ENCODE measurements at places on chromosomes 5 and 9.
A peak's percentile ranks its signal among the peaks of the same experiment; 100 is the strongest.

DNA sequence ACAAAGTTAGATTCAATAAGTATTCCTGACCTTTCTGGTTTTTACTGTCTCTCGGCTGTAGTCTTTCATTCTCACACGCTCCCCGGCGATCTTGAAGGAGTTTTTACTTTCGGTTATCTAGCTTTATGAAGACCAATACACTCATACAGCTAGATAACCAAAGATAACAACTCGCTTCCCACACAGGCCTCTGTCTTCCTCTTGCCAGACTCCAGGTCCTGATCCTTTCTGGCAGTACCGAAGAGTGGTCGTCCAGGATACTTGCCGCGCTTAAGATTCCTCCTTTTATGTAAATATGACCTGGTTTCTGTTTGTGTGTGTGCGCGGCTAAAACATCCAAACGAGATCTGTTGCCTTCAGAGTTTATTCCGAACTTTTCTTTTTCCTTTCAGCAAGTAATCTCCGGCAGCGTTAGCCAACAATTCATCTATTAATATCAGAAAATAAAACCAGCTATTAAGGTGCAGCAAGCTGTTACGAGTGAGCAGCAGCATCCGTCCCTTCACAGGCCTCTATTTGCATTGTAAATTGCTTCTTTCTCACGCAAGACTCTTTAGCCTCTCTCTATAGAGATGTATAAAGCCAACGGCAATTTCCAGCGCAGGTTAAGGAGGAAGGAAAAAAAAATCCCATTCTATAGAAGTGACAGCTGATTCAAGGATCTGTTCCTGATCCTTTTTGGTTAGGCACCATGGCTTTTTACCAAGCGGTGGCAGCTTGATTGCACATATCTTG lies 216.1 kb downstream of the MEF2C start:
- peak; percentile 18 for DNase-seq

GRCh38 chr9:78370991-78371390 lies 74.1 kb downstream of the PSAT1 start:
- no peak for DNase-seq

DNA sequence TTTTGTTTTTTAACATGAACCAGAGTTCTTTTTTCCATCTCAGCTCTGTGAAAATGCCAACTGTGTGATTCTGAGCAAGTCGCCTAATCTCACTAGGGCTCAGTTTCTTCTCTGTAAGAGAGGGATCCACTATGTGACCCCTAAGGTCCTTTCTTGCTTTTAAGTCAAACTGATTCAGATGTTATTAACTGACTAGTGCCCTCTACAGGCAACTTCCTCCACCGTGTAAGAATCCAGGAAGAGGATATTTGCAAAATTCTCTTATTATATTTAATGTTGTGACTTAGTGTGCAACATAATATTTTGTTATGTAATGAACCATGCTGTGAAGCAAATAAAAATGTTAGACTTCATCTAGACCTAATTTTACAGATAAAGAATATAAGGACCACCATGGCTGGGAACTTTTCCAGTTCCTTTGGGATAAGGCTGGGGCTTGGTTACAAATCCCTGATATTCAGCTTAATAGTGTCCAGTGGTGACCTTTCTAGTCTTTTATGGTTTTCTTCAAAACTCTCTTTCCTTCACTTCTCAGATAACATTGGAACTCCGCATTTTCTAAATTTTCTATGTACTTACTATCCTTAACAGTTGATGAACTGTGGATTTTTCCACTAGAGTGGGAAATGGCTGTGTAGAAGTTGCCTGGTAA lies 244.7 kb downstream of the PIK3R1 start:
- DNase-seq = peak; percentile 59

- DNase-seq = no peak
Measured at GRCh38 chr5:167304834-167305469, 986.5 kb upstream of the WWC1 start.

DNA sequence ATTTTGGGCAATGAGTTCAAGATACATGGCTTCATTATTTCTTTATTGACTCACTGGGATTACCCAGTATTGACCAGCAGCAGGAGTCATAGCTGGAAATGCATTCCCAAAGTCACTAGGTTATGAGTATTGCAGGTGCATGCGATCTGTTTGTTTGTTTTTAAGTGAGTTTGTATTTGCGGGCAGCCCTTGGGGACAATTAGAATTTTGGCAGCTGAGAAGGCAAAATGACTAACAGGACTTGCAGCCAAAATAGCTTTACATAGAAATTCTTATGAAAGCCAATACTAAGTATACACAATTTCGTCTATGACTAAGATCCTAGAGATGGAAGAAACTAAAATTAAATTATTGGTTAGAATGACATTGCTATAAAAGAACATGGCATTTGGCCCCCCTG lies 18.1 kb upstream of the RGMB start:
- no peak for DNase-seq

DNA sequence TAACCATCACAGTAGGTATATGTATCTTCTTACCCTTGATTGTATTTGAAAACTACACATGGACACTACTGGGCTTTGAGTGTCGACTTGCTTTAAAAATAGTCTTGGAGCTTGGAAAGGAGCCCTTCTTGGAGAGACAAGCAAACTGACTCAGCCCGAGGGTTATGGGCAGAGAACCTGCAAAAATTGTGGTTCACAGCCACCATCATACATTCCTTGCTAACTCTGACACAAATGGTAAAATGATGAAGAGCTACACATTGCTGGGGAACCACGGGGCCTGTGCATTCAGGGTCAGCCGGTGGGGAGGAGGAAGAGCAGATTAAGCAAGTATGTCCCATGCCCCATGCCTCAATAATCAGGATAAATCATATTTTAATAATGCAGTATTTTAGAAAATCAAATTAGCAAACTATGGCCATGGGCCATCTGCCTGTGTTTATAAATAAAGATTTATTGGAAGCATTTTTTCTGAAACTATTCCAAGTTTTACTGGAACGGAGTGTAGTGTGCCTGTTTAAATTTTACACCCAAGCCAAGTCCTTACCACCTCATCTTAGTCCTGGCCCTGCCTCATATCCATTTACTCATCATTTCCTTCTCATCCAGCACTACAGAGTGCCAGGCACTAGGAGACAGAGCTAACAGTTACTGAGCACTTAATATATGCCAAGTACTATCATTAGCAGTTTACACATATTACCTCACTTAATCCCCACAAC lies 195.7 kb downstream of the PALM2AKAP2 start:
- no peak for DNase-seq

GRCh38 chr5:76528547-76529331 lies 94.5 kb downstream of the F2RL2 start:
- DNase-seq = no peak

DNA sequence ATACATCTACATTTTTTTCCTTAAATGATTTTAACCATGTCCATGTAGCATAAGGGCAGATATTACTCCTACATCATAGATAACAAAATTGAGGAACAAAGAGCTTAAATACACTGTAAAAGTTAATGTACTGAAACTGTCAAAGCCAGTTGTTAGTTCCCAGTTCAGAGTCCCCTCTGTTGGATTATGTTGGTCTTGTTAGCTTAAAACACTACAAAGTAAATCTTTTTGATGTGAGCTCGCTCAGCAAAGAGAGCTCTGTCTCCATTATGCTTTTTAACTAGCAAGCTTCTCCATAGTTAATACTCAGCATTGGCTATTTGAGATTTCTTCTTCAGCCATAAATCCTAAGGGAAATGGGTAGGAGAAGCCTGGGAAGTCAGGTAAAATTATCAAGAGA lies 149.1 kb downstream of the ADAMTS6 start:
- DNase-seq = no peak

DNA sequence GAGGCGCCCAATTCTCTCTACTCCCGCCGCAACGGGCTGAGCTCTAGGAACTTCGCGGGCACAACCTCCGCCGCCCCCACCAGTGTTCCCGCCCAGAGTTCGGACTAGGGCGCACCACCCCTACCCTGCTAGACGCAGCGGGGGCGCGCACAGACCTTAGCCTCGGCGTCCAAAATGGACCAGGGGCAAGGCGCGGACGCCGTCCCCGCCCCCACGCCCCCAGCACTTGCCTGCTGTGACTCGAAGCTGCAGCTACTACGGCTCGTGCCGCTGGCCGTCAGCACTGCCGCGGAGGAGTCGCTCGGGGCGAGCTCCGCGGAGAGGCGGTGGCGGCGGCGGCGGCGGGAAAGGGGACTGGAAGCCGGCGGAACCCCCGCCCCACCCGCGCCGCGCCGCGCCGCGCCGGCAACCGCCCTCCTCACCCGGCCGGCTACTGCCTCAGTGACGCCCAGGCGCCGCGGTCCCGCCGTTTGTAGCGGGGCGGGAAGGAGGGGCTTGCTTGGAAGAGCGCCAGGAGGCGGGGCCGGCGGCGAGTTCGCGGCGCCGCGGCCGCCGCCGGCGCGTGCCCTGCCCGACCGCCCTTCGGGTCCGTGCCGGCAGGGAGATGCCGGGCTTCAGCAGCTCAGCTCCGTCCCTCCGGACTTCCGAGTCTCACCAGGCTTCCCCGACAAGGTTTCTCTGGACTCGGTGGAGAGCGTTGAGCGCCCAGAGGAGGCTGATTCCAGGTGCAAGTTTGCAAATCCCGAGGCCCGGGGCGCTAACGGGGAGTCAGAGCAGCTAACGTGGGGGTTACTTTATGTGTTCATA lies 4.5 kb downstream of the ELAVL2 start:
- DNase-seq = no peak

DNA sequence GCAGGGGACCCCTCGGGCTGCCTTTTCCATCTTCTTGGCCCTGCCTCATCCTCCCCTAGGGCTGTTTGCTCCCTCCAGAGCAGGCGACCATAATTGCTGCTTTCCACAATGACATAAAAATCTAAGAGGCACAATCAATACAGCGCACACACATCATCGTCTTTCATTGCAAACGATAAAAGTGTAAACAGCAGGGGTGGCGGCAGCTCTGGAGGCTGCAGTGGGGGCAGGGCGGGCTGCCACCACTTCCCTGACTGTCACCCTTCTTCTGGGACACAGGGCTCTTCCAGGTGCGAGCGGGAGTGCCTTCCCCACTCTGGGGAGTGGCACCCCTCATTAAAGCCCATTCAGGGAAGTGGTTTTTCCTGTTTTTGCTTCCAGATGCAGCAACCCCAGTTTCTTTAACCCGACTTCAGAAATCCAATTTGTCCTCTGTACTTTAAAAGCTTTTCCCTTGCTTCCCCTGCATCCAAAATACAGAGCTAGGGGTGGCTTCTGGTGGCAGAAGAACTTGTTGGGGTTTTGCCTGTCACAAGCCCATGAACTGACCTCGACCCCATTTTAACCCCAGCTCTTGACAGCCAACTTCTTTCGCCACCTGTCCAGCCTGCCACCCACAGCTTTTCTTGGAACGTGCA lies 45.7 kb downstream of the TSPAN17 start:
- DNase-seq = no peak

GRCh38 chr5:33832404-33833236 lies 59.2 kb downstream of the ADAMTS12 start:
- no peak for DNase-seq

DNA sequence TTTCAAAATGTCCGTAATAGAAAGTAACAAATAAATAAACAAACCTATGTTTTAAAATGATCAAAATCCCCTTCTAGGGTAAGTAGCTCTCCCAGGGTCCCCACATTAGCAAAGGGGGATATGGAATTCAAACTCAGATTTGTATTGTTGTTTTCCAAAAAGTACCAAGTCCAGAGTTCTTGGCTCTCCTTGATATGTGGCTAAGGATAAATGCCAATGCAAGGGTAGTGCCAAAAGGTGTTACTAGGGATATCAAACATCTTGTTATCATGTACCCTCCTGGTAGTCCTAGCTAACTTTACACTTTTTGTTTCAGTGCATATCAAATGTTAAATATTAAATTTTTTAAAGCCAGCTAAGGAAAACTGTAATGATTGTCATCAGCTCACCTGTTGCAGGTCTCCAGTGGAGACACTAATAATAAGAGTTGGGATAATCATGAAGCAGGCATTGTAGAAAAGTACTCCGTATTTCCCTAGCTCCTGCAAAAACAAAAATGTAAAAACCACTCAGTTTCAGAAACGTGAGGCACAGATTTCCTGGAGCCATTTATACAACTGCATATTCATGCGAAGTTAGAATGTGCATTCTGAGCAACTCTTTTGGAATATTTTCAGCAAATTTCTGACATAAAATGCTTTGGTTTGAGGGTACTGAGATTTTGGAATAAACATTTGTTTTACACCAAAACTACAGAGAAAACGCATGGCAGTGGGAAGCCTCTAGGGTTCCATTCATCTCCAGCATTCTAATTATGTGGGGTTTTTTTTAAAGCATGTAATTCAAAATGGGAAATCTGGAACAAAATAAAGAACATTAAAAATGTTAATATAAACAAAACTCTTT lies 39.8 kb downstream of the SLC35D2 start:
- no peak for DNase-seq

GRCh38 chr5:95713960-95714710 lies 17.0 kb upstream of the RHOBTB3 start:
- DNase-seq = no peak

DNA sequence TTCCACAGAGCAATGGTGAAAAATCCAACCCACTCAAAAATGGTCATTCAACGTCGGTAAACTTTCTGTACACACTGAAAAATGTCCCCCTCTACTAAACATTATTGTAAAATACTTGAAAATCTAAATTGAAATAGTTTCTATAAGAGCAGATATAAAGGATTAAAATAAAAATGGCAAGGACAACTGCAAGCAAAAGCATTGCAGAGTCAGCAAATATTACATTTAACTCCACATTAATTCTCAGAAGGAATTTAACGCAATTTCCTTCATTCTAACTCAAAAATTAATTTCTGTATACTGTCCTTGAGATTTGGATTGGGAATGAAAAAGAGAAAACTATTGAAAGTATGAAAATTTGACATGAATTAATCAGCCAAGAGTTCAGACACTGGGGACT lies 64.4 kb upstream of the SSBP2 start:
- DNase-seq = no peak

GRCh38 chr5:29460971-29461559 lies 1732.4 kb upstream of the CDH6 start:
- no peak for DNase-seq

DNA sequence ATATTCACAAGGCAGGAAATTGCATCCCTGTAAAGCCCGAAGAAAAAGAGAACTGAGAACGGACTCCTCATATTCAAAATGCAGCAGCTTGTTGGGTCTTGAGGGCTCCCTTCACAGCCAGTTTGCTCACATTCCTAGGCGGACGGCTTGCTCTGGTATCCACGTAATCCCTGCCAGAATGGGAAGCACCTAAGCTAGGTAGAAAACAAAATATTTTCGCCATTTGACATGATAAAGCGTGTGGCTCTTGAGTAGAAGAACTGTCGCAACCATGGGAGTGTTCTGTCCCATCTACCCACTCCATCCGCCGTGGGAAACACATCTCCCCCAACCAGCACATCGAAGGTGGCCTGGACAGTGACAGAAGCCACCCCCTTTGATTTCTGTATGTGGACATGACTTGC lies 183.1 kb downstream of the GAS1 start:
- DNase-seq = no peak

- no peak for DNase-seq
Measured at GRCh38 chr5:133891390-133891789, 77.0 kb downstream of the C5orf15 start.

DNA sequence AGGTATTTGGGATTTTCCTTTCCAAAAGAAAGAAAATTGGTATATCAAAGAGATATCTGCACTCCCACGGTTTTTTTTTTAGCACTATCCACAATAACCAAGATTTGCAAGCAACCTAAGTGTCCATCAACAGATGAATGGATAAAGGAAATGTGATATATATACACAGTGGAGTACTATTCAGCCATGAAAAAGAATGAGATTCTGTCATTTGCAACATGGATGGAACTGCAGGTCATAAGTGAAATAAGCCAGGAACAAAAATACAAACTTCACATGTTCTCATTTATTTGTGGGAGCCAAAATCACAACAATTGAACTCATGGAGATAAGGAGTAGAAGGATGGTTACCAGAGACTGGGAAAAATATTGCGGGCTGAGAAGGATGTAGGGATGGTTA lies 9.8 kb downstream of the ANKRD31 start:
- DNase-seq = no peak

GRCh38 chr9:12748016-12748415 lies 26.8 kb upstream of the LURAP1L start:
- DNase-seq = no peak

Measured in activated CD4-positive, alpha-beta T cell treated with anti-CD3 and anti-CD28 coated beads, Interleukin-2, amount 50 U/mL, for 16 hours (primary cell).